ENCODE measurements at places on chromosomes 11 and 22.
A peak's percentile ranks its signal among the peaks of the same experiment; 100 is the strongest.

GRCh38 chr22:39723899-39724351 is 153.4 kb downstream of the CACNA1I start:
- no peak for DNase-seq

GRCh38 chr11:117442049-117442868 is 114.6 kb downstream of the CEP164 start:
- DNase-seq = no peak

DNA sequence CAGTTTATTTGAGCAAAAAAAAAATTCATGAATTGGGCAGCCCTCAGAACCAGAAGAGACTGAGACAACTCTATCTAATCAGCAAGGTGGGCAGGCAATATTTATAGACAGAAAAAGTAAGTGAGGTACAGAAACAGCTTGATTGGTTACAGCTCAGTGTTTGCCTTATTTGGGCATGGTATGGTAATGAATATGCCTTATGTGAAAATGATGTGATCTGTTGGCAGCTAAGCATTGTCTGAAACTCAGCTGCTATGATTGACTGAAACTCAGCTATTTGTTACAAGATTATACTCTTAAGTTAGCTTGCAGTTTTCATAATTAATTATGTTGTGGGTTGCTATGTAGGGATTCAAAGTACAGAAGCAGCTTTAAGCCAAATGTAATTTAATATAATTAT is 127.6 kb downstream of the CNTN5 start:
- DNase-seq = no peak

DNA sequence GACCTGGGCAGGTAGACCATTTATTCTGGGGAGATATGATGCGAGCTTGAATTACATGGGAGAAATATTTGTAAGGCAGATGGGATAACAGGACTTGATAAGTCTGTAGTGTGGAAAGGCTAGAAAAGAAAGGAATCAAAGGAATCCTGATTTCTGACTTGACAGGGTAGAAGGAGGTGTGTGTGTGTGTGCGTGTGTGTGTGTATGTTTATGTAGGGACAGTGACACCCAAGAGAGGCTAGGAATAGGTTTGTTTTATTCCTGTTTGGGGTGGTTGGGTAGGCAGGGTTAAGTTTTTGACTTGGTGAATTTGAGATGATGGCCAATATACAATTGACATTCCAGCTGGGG is 390 bp upstream of the HTATIP2 start:
- DNase-seq = no peak

DNA sequence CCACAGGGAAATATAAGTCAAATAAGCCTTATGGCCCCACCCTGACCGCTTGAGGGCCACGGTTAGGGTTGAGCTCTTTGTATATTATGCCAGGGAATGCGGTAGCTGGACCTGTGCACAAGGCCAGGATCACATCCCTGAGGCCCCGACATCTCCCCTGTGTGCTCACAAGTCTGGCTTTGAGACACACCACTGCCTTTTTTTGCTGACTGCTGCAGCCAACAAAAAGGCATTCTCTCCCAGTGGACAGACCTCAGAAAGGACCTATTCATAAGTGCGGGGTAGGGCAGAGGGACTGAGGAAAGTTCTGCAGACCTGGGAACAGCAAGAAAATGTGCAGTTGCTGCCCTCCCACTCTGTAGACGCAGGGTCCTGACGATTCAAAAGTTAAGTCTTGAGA is 3.4 kb upstream of the SIDT2 start:
- DNase-seq = no peak

DNA sequence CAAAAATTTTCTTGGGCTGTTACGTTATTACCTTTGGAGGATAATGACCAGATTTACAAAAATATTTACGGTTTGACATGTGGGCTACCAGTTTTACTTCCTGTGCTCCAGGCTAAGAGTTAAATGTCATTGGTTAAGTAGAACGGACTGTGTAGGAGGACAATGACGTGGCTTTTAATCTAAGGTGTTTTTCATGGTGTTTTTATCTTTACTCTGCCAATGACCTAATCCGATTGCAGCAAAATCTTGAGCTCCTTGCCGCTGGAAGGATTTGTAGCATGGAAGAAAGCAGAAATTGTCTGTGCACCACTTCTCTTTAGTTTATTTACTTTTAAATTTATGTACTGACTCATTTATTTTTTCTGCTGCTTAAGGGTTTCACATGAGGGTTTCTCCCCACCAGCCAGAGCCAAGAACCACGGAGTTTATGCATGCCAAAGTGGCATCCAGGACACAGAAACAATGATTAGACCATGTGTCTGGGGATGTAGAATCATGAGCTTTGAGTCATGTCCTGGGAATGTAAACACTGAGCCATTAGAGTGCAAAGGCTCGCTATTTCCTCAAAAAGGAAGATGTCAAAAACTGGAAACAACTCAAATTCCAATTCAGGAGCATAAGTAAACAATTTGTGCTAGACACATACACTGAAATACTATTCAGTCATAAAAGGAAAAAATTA is 1.9 kb upstream of the CARD16 start:
- DNase-seq = no peak

- DNase-seq = no peak
Observed at GRCh38 chr11:130650456-130651030, 202.1 kb downstream of the ADAMTS15 start.

DNA sequence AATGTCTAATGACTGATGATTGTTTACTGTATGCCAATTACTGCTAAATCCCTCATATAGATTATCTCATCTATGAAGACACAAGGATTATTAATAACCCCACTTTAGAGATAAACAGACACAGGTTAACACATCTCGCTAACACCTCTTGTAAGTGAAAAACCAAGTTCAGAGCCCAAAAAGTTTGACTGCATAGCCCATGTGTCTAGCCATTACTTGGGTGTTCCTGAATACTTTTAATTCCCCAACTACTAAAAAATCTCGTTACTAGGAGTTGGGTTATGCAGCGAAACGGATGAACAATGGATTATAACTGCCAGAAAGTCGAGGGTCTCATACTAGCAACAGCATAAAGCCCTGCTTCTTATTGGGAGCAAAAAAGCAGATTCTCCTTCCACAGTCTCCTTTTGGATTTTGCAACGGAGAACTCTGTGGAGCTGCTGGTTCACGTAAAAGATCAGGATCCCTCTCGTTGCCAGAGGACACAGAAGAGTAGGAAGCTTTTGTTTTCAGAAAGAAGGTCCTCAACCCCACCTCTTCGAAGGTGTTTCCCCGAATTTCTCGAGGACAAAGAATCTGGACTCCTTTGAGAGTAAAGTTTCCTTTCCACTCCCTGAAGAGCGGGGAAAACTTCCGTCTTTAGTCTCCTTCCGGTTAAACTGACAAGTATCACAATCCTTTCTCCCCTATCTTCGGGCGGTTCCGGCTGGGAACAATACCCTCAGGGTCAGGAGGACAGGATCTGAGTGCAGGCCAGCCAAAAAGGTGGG is 979 bp downstream of the ZBED5 start:
- DNase-seq = no peak

- no peak for DNase-seq
Observed at GRCh38 chr11:93285430-93285829, 45.1 kb upstream of the DEUP1 start.

- peak; percentile 9 for DNase-seq
Observed at GRCh38 chr11:292211-293121, 3.5 kb downstream of the PGGHG start.

- DNase-seq = no peak
Observed at GRCh38 chr11:43685440-43685839, 4.9 kb downstream of the HSD17B12 start.

DNA sequence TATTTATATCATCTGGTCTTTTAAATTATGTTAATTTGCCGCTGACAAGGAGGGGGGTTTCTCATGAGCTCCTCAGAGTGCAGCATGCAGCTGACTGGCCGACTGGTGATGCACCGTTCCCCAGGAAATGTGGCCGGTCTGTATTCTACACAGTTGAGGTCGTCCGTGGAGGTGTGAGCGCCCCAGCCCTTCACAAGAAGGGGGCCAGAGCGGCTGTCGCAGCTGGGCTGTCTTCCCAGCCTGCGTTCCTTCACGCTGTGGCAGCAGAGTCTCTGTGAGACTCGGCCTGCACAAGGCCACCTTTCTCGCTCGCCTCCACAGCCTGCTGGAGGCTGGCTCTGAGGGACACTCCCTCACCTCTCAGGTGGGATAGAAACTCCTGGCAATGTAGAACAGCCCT is 43.2 kb downstream of the AP2A2 start:
- DNase-seq = no peak

DNA sequence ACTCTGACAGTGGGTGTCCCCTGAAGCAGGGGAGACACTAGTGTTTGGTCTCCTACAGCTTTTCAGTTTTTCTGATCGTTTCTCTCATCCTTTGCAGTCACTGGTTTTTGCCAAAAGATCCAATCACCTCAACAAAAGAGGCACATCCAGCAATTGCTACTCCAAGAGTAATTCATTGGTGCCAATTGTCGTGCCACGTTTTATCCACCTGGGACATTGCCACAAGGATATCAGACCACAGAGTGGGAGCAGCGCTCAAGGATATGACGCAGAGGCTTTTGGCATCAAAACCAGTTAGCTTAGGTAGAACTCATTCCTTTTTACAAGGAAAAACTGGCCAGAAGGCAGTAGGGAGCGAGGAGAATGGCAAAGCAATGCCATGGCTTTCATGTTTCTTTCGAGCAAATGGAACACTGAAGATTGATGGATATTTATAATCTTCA is 40.9 kb upstream of the BLID start:
- DNase-seq = no peak

GRCh38 chr11:32030875-32031503 is 59.9 kb upstream of the RCN1 start:
- no peak for DNase-seq

- DNase-seq = no peak
Observed at GRCh38 chr11:117080370-117080769, 17.9 kb downstream of the SIK3 start.

- no peak for DNase-seq
Observed at GRCh38 chr11:45262900-45263299, 23.2 kb downstream of the SYT13 start.

DNA sequence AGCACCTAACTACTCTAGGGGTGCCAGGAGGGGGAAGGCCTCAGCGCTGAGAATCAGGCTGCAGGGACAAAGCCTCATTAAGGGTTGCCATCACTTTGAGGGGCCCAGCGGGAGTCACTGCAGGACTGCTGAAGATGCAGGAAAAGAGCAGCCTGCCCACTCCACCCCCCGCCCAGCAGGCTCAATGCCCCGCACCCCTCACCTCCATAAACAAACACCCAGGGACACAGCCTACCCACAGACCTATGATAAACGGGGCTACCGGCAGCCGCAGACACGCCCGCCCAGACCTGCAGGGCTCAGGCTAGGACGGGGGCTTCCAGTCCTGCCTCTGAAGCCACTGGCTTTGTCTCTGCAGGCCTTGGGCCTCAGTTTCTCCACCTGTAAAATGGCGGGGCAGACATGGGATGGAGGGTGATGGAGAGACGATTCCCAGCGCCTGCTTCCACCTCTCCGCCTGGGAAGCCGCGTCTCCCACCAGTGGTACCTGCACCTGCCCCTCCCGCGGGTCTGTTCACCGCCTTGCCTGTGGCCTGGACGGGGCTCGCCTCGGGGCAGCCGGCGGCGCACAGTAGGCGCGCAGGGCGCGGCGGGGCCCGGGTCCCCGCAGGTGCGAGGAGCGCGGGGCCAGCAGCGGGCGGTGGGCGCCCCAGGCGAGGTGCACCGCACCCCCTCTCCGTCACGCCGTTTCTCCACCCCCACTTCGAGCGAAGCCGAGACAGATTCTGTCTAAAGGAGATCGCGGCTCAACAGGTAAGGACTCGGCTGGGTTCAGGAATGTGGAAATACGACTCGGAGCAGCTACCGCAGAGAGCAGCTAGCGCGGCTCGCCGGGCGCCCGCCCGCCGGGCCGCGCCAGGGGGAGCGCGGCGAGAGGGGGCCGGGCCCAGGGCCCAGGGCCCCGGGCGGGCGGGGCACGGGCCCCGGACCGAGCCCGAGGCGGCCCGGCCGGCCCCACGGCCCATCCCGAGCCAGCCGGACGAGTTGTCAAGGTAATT is 1.5 kb downstream of the WNT7B start:
- no peak for DNase-seq

- DNase-seq = no peak
Observed at GRCh38 chr11:57144075-57144474, 37.7 kb upstream of the LRRC55 start.

DNA sequence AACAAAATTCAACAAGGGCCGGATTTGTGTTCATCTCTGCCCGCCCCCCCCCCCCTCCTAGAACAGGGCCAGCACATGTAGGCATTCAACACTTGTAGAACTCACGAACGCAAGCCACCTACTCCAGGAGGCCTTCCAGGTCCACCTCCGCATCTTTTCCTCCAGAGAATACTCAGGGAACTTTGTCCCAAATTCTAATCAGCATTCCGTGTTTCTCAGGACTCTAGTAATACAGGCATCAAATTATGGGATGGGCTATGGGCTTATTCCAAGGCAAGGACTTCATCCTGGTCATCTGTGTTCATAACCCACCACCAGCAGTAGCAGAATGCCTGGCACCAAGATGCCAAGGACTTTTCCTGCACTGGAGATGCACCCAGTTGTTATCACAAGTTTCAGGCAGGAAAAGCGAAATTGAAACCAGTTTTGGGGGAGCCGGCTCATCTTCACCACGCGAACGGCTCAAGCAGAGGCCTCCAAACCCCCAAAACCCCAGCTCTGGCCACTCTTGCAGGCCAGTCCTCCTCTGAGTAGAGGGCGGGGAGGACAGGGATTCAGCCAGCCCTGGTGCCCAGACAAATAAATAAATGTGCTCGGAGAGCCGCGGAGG is 462 bp downstream of the UBE2L6 start:
- DNase-seq = no peak

- no peak for DNase-seq
Observed at GRCh38 chr11:29051935-29052334, 943.7 kb downstream of the METTL15 start.

DNA sequence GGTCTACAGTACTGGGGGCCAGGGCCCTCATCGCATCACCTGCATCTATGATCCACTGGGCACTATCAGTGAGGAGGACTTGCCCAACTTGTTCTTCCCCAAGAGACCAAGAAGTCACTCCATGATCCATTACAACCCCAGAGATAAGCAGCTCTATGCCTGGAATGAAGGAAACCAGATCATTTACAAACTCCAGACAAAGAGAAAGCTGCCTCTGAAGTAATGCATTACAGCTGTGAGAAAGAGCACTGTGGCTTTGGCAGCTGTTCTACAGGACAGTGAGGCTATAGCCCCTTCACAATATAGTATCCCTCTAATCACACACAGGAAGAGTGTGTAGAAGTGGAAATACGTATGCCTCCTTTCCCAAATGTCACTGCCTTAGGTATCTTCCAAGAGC is 3.8 kb upstream of the PPFIBP2 start:
- DNase-seq = no peak

- no peak for DNase-seq
Observed at GRCh38 chr11:122808478-122808869, 29.8 kb upstream of the CRTAM start.

GRCh38 chr11:64094463-64095260 is 58.9 kb downstream of the FLRT1 start:
- no peak for DNase-seq

GRCh38 chr11:94708176-94708575 is 60.0 kb upstream of the AMOTL1 start:
- DNase-seq = no peak

DNA sequence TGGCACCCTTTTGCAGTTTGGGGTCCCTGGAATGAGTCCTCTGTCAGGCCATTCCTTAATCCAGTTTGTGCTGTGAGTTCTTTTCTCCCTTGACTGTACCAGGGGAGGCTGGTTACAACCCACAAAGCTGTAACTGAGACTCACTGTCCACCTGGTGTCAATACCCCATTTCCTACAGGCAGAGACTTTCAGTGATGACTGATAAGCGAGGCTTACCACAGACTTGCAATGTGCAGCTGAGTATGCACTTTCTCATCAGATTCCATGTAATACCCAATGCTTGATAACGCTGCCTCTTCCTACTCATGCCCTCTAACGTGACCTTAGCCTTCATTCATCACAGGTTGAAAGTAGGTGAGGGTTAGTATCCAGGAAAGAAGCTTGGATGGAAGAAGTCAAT is 120.1 kb downstream of the INSC start:
- no peak for DNase-seq
